Fibroblast of skin of back (primary cell): ENCODE measurements at places on chromosomes 2 and 18.

DNA sequence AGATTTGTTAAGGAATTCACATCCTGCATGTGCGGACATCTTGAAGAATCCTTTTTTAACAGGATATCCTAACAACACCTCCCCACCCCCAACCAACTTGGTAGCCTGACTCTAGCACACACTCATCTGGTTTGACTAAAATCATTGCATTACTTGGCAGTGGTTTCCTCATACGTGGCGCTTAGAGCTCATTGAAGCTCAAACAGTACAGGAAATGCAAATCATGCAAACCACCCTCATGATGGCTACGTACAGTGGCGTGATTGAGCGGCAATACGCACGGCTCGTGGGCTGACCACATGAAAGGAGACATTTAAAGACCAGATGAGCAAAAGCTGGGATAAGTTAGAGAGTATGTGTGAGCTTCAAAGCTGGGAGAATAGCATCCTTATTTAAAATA is 336.2 kb downstream of the ZEB2 start:
- peak; percentile 91 for DNase-seq

DNA sequence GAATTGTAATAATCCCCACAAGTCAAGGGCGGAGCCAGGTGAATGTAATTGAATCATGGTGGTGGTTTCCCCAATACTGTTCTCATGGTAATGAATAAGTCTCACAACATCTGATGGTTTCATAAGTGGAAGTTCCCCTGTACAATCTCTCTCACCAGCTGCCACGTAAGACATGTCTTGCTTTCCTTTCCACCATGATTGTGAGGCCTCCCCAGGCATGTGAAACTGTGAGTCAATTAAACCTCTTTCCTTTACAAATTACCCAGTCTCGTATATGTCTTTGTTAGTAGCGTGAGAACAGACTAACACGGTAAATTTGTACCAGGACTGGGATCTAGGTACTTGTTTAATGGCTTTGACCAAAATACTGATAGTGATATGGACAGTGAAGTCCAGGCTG is 744.3 kb upstream of the REG3G start:
- no peak for DNase-seq

DNA sequence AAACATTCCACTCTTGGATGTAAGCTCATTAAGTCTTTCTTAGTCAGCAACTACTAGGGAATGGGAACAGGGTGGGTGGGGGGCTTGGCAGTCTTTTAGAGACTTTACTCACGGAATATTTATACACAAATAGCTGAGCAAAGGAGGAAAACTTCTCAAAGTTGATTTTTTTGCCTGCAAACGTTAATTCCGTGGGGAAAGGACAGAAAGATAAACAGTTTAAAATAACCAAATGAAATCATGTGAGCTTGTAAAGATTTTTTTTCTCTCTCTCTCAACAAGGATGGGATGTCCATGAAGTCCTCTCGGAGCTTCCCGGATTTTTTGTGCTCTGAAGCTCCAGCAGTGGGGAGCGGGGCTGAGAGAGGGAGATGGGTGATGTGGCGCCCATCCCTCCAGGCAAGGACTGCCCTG is 32.2 kb upstream of the MAT2A start:
- peak; percentile 43 for DNase-seq

GRCh38 chr2:200235533-200235932 is 71.0 kb upstream of the SPATS2L start:
- no peak for DNase-seq

- DNase-seq = no peak
Observed at GRCh38 chr18:50869150-50869549, 9.8 kb upstream of the ME2 start.

- no peak for DNase-seq
Observed at GRCh38 chr2:8146132-8147005, 535.5 kb upstream of the ID2 start.

DNA sequence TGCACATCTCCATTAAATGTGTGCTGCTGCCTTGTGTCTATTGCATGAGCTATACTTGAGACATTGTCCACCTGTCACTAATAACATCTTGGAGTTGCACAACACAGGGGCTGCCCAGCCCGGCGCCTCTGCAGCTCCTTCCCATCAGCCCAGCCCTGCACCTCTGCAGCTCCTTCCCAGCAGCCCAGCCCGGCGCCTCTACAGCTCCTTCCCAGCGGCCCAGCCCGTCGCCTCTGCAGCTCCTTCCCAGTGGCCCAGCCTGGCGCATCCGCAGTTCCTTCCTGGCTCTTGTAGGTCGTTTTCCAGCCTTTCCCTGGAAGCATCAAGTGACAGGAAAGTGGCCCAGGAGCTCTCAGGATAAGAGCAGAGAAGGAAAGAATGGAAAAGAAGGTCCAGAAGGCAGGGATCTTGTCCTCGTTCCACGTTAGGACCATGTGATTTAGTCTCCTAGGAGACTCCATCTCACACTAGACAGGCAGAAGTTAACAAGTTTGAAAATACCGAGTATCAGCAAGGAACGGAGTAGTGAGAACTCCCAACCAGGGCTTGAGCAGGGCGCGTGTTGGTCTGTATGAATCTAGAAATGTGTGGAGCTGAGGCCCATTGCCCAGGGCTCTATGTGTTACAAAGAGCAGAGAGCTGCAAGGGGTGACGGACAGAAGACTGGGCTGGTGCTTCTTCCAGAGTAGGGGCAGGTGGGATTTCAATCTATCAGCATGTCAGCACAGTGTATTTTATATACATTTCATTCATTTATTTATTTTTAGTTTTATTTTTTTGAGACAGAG is 115.7 kb upstream of the TPO start:
- DNase-seq = no peak

GRCh38 chr2:158221063-158222020 is 119.7 kb downstream of the UPP2 start:
- no peak for DNase-seq

- peak; percentile 36 for DNase-seq
Observed at GRCh38 chr2:109516445-109517117, 97.2 kb downstream of the SEPTIN10 start.

GRCh38 chr2:43692428-43692994 is 16.3 kb upstream of the C1GALT1C1L start:
- no peak for DNase-seq

DNA sequence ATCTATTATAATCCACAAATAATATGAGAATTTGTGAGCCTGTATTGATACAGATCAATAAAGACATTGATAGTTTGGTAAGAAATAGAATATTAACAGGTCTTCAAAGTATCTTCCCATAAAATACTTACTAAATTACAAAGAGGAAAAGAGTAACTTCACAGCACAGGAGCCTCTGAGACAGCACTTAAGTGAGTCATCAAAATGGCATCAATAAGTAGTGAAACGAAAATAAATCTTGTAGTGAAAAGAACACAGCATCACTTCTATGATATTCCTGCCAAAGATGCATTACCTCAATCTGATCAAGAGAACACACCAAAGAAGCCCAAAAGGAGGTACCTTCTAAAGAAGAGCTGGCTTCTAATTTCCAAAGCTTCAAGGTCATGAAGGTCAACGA is 116.4 kb downstream of the CBLN2 start:
- DNase-seq = peak; percentile 56

GRCh38 chr2:236748801-236749200 is 179.2 kb downstream of the ACKR3 start:
- DNase-seq = no peak

GRCh38 chr18:22141211-22141610 is 28.2 kb upstream of the GATA6 start:
- no peak for DNase-seq

- no peak for DNase-seq
Observed at GRCh38 chr18:3799515-3799914, 349.5 kb downstream of the TGIF1 start.

- DNase-seq = no peak
Observed at GRCh38 chr2:99081891-99082290, 59.6 kb upstream of the C2orf15 start.

GRCh38 chr2:57488061-57488460 is 558.5 kb upstream of the VRK2 start:
- DNase-seq = no peak

- no peak for DNase-seq
Observed at GRCh38 chr2:20675701-20676352, 8.9 kb downstream of the GDF7 start.

GRCh38 chr2:175167792-175168563 is at the start of gene ATF2:
TSS of gene ATF2 (minus strand) at chr2:175168203. CDS start at chr2:175136443, 31,760 bp downstream.
- peak; percentile 100 for DNase-seq

- DNase-seq = no peak
Observed at GRCh38 chr2:33207151-33207740, 260.5 kb downstream of the LTBP1 start.

- peak; percentile 85 for DNase-seq
Observed at GRCh38 chr2:85997017-85997970, 108.4 kb downstream of the POLR1A start.

GRCh38 chr2:138365581-138365980 is 136.0 kb upstream of the SPOPL start:
- no peak for DNase-seq

DNA sequence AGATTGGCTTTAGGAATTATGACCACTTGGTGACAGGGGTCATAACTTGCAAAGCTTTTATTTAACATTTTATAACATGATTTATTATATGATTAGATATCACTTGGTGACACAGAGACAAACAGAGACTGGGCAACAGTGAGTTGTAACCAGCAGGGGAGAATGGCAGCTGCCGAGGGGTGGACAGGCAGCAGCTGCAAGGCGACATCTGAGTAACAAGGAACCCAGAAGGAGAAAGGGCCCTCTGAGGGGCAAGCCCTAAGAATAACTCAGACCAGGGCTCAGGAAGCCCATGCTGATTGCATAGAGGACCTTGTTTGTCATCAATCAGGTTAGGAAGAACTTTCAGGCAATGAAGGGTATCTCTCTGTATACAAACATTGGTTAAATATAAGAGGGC is 339.9 kb upstream of the SOX11 start:
- DNase-seq = no peak

DNA sequence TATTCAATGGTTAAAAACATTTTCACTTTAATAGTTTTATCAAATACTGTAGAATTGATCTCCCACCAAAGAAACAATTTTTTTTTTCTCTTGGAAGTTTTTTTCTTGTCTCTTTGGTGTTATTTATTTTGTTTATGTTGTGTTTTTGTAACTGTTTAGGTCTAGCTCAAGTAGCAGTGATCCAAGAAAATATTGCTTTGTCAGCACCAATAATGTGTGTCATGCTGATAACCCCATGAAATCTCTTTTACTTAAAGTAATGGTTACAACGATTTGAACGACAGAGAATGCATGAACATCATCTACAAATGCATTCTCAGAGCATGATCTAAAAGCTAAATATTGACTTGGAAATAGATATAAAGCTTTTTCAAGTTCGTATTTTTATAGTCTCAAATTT is 122.9 kb downstream of the DOK6 start:
- DNase-seq = no peak
